ENCODE measurements at places on chromosomes 1 and 21. TPM values are rescaled to one million over a fixed set of nuclear protein-coding genes. Genes with fewer than 3 reads are reported as not detected.
A peak's percentile ranks its signal among the peaks of the same experiment; 100 is the strongest.

GRCh38 chr1:10651389-10651766 is 145.1 kb downstream of the CASZ1 start:
- no peak for DNase-seq

GRCh38 chr1:46549697-46550681 is 1.5 kb downstream of the KNCN start:
- DNase-seq: no peak

DNA sequence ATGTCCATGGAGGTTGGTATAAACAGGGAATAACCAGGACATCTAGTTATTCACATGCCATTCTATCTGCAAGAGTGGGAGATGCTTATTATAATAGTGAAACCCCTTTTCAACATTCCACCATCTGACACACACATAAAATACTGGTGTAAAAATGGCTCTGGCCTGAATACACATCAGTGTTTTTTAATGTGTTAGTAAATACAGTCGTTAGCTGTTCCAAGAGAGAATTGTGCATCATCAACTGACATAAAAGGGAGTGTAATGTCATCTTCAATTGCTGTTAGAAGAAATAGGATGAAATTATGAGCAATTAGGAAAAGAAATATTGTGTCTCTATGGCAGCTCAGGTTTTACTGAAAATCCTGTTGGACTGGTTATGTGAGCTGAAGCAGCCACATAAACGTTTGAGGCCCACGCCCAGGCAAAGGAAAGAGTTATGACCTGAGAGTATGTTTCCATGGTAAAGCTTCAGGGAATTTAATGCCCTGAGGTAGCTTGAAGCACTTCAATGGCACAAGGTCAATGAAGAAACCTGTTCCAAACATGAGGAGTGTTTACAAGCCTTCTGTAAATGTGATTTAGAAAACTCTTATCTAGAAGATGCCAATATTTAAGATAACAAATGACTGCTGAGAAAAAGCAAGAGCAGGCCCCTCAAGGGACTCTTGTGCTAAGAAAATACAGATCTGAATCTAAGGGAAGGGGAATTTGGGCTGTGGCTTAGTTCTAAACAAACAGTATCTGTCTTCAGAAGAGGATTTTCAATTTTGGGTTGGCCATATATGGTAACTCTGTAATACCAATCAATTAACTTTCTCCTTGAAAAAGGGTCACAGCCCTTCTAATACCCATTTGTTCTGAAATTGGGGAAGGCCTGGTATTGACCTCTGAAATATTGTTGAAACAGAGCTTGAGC is 384.3 kb downstream of the SEC16B start:
- DNase-seq: peak; percentile 84

- DNase-seq: no peak
Observed at GRCh38 chr1:114828251-114828650, 26.4 kb upstream of the SYCP1 start.

ATP6V1G3 gene
- not detected for total RNA-seq

DNA sequence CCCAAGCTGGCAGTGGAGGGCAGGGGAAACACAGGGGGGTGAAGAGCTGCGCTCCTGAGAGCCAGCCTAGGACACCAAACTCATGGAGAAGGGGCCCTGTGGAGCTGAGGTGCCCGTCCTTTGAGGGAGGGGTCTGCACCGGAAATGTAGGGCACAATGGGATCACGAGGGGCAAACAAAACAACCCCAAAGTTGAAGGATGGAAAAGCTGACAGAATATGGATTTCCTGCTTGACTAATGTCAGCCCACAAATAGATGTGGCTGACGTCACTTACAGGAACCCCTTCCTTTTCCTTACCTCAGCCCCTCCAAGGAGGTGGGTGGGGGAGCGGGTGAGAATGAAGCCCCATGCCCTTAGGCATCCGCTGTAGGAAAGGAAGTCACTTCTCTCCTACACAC is 110.9 kb downstream of the KCNN3 start:
- DNase-seq: no peak

NHLH1 gene
- not detected for total RNA-seq

SELP gene
- total RNA-seq: 13.1 TPM

KCNA2 gene
- total RNA-seq: 1.7 TPM

All from urinary bladder (tissue), 4 donors.